Stimulated activated CD4-positive, alpha-beta T cell treated with anti-CD3 and anti-CD28 coated beads, Interleukin-1b, Interleukin-23, amount 100 ng/mL, for 48 hours (primary cell): ENCODE measurements at places on chromosomes 2 and 18.

DNA sequence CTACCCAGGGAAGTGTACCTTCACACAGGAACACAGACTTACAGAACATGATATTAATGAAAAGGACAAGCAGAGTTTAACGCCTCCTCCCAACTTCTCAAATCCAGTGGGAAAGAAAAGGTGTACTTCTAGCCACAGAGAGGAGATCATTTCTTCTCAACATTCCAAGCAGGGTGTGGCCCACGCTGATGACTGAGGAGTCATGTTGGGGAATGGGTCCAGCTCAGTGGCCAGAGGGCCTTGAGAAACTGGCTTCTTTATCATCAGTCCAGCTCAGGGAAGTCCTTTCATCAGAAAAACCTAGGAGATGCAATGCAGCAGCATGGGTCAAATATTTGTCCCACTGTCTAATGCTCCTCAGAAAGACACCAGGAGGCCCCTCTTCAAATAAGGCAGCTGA is 63.0 kb downstream of the RBM43 start:
- no peak for DNase-seq

GRCh38 chr2:206154197-206154596 is 5.0 kb downstream of the NDUFS1 start:
- DNase-seq = no peak

GRCh38 chr2:144198116-144198515 is 321.8 kb downstream of the ZEB2 start:
- peak; percentile 9 for DNase-seq

DNA sequence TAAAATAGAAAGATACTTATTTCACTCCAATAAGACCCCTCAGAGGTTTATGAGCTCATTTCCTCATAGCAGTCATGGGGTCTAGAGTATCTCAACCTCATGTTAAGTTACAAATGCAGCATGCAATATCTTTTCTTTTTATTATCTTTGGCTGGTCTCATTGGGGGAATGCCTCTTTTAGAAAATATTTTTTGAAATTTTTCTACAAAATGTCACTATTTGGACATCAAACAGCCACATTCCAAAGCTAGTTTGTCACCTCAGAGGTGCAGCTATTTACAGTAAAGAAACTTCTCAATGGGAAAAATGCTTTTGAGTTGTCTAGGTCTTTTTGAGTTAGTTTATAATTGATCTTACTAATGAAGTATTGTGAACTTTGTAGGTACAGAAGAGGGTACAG is 370.7 kb upstream of the LRATD1 start:
- no peak for DNase-seq

GRCh38 chr2:45311559-45311958 is 299.5 kb downstream of the SRBD1 start:
- DNase-seq = no peak

- DNase-seq = no peak
Observed at GRCh38 chr2:50863218-50863617, 168.7 kb downstream of the NRXN1 start.

DNA sequence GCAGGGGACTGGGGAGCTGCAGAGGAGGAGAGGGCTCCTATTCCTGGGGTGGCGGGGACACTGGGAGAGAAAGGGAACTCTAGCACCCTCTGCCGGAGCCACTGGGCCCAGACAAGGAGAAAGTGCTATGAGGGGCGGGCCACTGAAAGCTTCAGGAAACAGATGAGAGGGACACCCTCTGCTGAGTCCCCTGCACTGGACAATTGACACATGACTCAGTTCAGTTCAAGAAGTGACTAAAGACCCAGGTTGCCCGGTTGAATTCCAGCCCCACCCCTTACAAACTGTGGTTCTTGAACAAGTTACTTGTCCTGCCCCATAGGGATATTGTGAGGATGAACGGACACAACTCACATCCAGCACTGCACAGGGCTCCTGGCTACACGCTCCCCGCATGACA is 5.0 kb downstream of the RUFY4 start:
- peak; percentile 14 for DNase-seq

- DNase-seq = no peak
Observed at GRCh38 chr2:175844169-175844568, 157.9 kb downstream of the LNPK start.

DNA sequence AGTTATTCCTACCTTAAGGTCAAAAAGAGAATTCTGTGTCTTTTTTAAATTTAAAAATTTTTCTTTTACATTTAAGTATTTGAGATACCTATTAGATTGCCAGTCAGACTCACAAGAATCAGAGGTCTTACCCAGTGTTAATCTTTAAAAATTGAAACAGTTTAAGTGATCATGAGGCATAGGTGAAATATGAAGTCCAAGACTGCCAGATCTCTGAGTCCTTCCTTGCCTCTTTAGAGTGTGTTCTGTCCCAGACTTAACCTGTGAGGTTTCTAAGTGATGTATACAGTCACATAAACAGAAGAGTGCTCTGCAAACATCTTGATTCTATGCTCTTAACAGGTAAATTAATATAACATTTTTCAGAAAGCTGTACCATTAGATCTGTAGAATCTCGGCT is 40.6 kb downstream of the ACTR3 start:
- no peak for DNase-seq

GRCh38 chr18:28411806-28412205 is 234.9 kb upstream of the CDH2 start:
- DNase-seq = no peak

DNA sequence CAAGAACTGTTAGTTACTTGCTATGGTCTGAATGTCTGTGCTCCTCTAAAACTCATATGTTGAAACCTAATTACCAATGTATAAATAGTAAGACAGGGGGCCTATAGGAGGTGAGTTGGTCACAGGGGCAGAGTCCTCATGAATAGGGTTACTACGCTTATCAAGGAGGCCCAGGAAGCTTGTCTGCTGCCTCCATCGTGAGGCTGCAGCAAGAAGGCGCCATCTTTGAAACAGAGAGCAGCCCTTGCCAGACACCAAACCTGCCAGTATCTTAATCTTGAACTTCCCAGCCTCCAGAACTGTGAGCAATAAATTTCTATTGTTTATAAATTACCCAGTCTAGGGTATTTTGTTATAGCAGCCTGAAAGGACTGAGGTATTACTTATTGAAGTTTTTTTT is 79.1 kb downstream of the TGIF1 start:
- DNase-seq = no peak

GRCh38 chr2:112636605-112637288 is 9.0 kb upstream of the SLC20A1 start:
- peak; percentile 19 for DNase-seq

GRCh38 chr18:47425365-47425764 is 173.9 kb upstream of the SKOR2 start:
- no peak for DNase-seq
